RPMI7951 (cell line): ENCODE measurements at places on chromosomes 3 and 15. TPM values are rescaled to one million over a fixed set of nuclear protein-coding genes. Genes with fewer than 3 reads are reported as not detected.

DNA sequence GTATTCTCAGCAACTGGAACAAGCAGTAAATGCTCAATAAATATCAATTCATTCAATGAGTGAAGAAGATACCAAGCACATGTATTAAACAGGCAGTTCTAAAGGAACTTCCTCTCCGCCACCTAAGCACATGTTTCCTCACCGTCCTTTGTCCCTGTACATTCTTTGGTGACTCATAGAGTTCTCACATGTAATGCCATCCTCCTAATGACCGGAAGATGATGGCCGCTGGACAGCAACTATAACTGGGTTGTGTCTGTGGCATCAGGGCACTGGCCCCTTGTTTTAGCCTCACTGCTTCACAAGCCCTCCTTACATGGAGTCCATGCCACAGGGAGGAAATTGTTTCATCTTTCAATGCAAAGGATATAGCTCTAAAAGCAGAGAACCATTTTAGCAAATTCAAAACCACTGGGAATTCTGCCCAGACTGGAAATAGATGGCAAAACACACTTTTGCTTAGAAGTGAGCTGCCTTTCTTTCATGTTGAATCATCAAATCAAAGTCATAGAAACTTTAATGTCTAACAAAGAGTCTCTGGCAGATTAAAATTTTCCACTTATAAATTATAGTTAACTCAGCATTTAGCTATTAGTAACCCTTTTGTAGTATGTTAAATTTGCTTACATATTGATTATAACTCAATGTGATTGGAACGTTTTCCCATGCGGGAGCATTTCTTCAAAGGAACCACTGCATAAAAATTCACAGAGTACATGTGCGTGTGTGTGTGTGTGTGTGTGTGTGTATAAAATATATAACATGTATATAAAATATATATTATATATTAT lies 74.1 kb downstream of the GAP43 start:
- peak; percentile 77 for DNase-seq

Gene NR2E3
- total RNA-seq, result not detected in 2 replicates

Gene CELF6
- total RNA-seq, result not detected in 2 replicates

DNA sequence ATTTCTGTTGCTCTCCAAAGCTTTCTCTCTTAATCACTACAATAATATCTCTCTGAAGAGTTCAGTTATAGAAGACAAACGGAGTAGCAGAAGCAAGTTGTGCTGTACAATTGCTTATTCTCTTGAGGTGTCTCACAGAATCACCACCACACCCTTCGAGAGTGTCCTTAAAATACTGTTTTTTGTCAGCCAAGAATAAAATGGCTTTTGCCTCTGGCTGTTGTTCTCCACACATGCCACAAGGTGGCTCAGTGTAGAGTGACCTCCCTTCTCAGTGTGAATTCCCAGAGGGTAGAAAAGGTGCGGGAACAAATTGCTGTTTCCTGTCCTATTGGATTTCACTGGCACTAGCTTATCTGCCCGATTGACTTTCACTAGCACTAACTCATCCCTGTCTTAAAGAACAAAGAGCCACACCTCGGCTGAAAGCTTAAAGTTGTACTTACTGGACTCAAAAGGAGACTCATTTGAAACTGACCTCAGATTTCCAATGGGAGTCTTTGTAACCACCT lies 134.2 kb upstream of the SATB1 start:
- peak; percentile 14 for DNase-seq

Gene IMPG2
- total RNA-seq, result under 0.01 TPM in 2 replicates

Gene DLEC1
- total RNA-seq, result not detected in 2 replicates

- peak; percentile 55 for DNase-seq
These were observed 45.9 kb downstream of the CHAC1 start for GRCh38 chr15:40999190-40999589.

DNA sequence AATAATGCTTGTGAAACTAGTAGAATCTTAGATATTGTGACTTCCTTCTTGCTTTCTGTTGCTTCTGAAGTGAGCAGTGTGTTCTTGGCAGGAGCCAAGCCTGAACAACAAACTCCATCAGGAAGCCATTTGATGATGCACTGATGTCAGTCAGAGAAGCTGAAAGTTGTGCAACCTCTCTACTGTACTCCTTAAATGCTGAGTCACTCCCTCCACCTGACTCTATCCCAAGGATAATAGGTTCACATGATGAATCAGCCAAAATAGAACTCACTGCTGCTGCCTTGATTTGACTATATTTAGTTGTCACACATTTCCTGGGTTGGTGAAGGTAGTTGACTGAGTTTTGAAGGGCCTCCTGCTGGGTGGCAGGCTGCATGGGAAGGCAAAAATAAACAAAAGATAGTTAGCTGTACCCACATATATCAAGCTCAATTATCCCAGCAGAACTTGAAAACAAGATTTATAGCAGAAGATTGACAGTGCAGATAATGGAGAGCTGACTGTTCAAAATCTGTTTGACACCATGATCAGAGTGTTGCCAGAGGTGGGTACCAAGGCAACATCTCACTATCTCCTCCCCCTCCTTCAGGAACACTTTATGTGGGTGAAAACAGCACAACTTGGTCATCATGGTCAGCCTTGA lies 328.4 kb upstream of the DPH6 start:
- DNase-seq, result peak; percentile 75

DNA sequence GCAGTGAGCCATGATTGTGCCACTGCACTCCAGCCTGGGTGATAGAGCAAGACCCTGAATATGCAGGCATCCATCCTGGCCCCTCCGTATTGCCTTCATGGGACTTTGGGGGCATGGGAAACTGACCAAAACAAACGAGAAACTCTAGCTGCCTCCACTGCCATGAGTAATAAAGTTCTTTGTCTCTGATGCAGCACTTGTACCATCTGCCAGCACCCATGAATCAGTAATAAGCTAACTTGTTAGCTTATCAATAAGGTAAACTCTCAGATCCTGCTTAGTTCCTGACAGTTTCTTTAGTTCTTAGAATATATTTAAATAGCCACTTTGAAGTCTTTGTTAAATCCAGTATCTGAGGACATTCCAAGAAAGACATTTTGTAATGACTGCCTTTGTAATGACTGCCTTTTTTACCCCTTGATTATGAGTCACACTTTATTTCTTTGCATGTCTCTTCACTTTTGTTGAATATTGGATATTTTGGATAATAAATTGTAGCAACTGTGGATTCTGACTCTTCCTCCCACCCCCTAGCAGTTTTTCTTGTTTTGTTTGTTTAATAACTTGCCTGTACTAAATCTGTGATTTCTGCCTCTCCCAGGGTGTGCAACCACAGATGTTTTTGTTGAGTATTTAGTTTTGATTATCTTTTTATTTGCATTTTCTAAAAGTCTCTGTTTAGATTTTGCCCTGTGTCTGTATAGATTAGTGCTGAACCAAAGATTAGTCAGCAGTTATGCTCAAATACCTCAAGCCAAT lies 136.9 kb downstream of the HCN4 start:
- DNase-seq, result no peak

Gene COPG1
- total RNA-seq, result 139 and 166 TPM in 2 replicates

GRCh38 chr15:29129221-29129620 lies 140.4 kb downstream of the NSMCE3 start:
- DNase-seq, result no peak

- DNase-seq, result no peak
These were observed 53.4 kb upstream of the FRG2C start for GRCh38 chr3:75610773-75611172.

- DNase-seq, result no peak
These were observed 34.3 kb downstream of the STT3B start for GRCh38 chr3:31567036-31567435.

Gene SERINC4
- total RNA-seq, result not detected in 2 replicates

Gene TRIM42
- total RNA-seq, result not detected in 2 replicates

- DNase-seq, result peak; percentile 48
These were observed 89.5 kb downstream of the MYH15 start for GRCh38 chr3:108420926-108421325.

DNA sequence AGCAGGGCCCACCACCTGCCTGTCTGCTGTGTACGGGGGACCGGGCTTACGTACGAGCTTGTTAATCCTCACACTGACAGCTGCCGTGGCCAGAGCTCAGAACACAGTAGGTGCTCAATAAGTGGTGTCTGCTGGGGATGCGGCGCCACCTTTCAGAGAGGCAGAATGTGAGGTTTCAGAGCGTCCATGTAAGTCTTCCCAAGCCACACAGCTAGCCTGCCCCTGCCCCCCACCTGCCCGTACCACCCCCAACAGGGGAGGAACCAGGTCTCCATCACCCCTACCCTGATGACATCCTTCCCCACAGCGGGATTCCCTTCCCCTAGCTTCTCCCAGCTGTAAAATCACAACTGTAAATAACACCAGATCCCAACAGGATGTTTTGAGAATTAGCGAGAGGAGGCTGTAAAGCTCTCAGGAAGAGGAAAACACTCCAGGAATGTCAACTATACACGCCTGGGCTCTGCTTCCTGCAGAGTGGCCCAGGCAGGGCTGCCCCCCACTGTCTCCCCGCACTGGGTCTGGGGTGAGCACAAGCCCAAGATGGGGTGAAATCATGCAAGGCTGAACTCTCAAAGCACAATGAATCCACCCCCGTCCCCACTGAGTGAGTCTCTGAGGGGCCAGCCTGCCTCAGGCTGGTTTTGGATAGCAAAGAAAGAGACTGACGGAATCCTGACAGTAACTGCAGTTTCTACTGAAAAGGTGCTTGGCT lies 250.1 kb upstream of the LYSMD4 start:
- DNase-seq, result no peak

Gene ALDH1L1
- total RNA-seq, result not detected in 2 replicates

DNA sequence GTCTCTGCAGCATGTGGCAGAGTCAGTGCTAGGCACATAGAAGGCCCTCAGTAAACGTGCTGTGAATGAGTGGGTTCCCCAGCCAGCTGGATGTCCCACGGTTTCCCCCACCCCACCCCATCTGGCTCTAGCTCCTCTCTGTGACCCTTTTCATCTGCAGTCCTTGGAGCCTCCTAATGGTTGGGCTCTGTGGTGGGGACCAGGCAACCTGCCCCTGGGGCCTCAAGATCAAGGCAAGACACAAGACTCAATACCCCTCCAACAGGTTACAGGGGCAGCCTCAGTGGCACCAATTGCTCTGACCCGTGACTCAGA lies 17.1 kb upstream of the CYP11A1 start:
- DNase-seq, result no peak

DNA sequence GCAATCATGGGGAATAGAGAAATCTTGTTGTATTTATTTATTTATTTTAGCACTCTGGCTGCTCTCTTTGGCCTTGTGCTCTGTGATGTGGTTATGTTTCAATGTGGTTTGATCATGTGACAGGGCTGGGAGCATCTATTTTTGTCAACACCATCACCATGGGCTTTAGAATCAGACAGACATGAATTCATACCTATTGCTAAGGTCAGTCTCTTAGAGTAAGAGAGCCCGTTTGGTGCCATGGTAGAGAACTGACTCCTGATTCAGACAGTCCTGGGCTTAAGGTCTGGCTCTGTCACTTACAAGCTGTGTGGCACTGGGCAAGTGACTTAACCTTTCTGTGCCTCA lies 157.0 kb downstream of the RYR3 start:
- DNase-seq, result no peak

GRCh38 chr15:93257920-93258319 lies 168.9 kb upstream of the RGMA start:
- no peak for DNase-seq

- DNase-seq, result no peak
These were observed 12.0 kb downstream of the EFCAB12 start for GRCh38 chr3:129416415-129416814.

Gene TMEM44
- total RNA-seq, result 13.8 and 19.0 TPM in 2 replicates

GRCh38 chr3:45486136-45486535 lies 97.8 kb downstream of the LARS2 start:
- no peak for DNase-seq

- no peak for DNase-seq
These were observed 34.3 kb downstream of the TLE3 start for GRCh38 chr15:70063261-70063925.

DNA sequence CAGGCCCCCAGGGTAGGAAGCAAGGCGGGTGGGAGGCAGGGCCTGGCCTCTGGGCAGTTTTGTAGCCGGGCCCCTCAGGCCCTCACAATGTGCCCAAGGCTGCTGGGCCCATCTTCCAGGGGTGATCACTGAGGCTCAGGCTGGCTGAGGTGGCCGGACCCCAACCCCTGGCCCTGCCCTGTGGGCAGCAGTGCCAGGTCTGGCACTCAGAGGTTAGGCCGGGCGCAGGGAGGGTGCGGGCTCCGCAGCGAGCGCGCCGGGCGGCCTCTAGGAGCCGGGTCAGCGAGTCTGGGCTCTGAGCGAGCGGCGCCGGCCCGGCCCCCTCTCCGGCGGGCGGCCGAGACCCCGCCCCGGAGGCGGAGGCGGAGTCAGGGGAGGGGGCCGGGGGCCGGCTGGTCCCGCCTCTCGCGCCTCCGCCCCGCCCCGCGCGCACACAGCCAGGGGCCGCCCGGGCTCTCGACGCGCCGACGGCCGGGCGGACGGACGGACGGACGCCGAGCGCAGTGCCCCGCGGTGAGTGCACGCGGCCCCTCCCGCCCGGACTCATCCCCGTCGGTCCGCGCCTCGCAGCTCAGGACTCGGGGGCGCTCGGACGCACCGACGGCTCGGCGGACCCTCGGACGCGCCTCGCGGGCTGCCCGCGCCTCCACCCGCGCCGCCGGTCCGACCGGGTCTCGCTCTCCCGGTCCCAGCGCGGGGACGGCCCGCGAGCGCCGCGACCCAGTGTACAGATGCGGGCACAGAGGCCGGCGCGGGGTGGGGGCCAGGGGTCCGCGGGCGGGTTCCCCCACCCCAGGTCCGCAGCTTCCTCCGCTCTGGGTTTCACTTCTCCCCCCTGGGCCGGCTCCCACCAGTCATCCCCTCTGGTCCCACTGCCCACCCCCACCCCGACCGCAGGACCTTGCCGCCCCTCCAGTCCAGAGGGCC lies at the start of gene FBLN2:
TSS of gene FBLN2 (plus strand) at position 430 of the 927 bp plus-strand sequence. CDS start 21,231 bp downstream, outside the sequence.
- peak; percentile 66 for DNase-seq

GRCh38 chr3:158519776-158520175 lies 51.2 kb upstream of the MLF1 start:
- no peak for DNase-seq

- DNase-seq, result no peak
These were observed 114.7 kb upstream of the SLC24A5 start for GRCh38 chr15:48006031-48006511.

DNA sequence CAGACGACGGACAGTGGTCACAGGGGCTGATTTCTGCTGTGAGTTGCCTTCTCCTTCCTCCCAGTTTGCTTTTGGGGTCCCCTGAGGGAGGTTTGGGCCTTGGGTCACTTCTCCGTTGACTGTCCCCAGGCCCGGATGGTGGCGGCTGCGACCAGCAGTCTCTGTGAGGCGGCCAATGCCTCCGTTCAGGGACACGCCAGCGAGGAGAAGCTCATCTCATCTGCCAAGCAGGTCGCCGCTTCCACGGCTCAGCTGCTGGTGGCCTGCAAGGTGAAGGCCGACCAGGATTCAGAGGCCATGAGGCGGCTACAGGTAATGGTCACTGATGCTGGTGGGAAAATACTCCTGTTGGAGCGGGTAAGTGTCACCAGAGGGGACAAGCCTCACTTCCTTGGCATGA lies 206.8 kb upstream of the TPM1 start:
- no peak for DNase-seq

DNA sequence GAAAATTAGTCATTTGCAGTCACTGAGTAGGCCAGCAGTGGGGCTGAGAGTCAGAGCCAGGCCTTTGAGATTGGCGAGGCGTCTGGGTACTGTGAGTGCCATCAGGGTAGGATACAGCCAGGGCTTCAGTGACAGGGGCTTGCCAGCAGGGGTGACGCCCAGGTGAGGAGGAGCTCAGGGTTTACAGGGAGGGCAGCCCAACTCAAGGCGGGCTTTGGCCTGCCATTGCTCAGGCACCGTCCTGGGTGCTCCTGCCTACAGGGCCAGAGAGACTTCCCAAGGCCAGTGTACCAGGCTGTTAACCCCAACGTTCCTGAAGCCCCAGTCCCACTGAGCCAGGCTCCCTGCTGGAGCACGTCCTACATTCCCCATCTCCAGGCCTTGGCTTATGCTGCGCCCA lies 152.0 kb downstream of the FBLN2 start:
- no peak for DNase-seq

GRCh38 chr3:195563317-195563716 lies 20.2 kb upstream of the PPP1R2 start:
- DNase-seq, result no peak
